ENCODE measurements at places on chromosomes 12 and 14. TPM values are rescaled to one million over a fixed set of nuclear protein-coding genes. Genes with fewer than 3 reads are reported as not detected.

DNA sequence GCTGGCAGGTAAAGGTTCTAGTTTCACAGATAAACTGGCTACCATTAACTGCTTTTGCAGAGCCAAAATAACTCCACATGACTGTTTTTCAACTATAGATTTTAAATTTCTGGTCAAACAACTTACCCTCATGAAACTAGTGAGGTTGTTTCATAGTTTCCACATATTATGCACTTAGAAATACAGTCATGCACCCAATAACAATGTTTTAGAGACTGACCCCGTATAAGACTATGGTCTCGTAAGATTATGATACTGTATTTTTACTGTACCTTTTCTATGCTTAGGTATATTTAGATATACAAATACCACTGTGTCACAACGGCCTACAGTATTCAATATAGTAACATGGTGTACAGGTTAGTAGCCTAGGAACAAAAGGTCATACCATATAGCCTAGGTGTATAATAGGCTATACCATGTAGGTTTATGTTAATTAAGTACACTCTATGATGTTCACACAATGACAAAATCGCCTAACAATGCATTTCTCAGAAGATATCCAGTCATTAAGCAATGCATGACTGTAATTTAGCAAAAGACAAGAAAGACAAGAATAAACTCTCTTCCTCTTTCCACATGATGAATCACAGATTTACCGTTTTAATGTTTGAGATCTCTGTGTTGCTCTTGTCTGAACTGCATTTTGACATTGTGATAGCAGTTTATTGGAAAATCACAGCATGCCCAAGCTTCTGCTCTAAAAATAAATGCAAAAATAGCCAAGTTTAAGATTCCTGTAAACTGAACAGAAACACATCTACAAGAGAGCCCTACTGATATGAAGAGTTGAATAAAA is 17.1 kb downstream of the DICER1 start:
- no peak for DNase-seq

The CACNA2D4 gene
- 0.22 TPM for polyA plus RNA-seq

- no peak for DNase-seq
Measured at GRCh38 chr12:131988054-131988796, 38.5 kb downstream of the EP400 start.

DNA sequence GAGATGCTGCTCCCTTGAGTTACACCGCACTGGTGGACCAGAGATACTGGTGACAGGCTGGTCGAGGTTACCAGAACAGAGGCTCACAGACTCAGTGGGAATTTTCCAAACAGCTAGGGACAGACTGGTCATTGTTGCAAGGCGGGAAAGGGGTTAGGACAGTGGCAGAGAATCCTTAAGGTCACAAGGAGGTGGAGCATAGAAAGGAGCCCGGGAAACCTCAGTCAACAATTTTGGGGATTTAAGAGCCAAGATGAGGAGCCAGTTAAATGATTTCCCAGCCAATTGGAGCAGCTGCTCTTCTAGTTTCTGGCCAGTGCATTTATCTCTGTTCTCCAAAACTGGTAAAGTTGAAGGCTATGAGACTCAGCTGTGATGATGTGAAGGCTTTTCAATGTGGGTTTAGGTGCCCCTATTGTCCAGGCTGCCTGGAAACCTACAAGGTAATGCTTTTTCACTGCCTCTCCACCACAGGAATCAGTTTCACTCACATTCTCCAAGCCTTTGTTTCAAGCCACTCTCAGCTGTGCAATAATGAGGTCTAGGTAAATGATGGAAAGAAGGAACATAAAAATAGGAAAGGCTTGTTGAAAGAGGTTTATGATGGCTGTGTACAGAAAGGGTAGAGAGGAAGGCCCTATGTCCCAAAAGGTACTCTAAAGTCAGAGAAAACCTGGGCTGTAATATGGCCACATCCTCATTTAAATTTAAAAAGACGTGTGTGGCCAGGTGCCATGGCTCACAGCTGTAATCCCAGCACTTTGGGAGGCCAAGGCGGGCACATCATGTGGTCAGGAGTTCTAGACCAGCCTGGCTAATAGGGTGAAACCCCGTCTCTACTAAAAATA is 7.0 kb upstream of the TNS2 start:
- DNase-seq: no peak

DNA sequence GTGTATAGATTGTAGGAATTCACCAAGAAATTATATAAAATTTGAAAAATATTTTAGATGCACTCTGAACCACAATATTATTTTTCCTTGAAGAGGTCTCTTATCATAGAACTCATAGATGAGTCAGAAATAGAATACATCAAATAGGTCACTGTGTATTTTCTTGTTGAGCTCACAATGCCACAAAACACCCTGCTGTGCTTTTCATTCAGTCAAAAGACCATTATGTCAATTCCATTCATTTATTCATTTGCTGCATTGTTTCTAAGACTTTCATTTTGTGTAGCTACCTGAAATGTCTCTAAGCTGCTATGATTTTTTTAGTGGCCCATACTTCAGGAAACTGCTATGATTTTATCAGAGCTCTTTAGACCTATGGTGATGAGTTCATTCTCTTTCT is 231.9 kb upstream of the AVPR1A start:
- no peak for DNase-seq

DNA sequence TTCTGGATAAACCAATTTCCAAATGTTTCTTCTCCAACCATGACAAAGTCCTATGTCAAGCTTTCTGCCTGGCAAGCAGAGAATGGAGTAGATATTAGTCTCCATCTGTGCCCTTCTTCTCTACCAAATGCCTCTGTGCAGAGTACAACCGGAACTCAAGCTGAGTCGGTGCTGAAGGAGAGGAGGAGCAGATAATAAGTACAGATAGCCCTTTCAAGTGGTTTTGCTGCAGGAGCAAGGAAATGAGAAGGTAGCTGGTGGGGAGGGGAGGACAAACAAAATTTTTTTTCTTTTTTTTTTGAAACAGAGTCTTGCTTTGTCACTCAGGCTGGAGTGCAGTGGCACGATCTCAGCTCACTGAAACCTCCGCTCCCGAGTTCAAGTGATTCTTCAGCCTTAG is 14.2 kb upstream of the HELB start:
- DNase-seq: no peak

DNA sequence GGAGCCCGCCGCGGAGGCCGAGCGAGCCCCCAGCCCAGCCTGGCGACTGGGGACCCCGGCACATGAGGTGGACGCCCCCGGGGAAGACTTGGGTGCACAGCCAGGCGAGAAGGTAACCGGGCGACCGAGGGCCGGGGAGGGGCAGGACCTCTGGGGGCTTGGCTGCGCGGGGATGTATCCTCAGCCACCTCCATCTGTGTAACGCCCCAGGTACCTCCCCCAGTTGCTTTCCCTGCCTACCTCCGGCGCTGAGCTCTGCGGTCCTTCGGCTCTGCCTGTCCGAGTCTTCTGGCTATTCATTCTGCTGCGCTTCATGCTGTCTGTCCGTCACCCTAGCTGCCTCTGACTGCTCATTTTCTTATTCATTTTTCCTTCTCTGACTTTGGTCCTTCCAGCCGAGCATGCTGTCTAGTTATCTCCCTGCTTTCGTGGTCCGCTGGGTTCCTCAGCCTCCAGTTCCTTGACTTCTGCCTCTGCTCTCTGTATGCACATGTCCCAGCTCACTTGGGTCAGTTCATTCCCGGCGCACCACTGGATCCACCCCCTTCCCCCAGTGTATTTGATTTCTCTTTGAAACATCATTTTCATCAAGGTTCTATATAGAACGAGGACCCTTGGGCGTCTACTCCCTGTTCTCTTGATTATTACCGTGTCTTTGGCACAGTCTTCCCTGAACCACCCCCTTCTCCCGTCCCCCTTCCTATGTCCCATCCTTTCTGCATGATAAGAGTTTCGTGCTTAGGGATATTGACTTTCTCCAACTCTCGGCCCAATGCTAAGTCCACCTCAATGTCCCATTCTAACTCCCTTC is 612 bp downstream of the PHC1 start:
- no peak for DNase-seq

DNA sequence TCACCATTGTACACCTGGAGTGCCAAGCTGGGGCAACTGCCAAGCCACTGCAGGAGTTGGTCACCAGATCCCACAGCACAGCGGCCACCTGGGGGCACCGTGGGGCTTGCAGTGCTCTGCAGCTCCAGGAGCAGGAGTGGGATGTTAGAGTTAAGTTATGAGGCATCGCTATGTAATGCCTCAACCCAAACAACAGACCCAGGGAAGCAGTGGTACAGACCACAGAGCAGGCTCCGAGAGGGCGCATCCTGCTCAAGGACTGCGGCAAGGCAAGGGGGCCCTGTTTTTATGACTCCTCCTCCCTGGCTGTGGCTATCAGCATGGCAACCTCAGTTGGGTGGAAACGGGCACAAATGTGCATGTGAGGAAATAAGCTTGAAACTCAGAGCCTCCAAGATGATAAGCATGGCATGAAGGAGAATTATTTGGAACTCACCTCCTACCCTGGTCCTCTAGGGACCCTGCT is 63.1 kb downstream of the ARL6IP4 start:
- peak; percentile 96 for DNase-seq

DNA sequence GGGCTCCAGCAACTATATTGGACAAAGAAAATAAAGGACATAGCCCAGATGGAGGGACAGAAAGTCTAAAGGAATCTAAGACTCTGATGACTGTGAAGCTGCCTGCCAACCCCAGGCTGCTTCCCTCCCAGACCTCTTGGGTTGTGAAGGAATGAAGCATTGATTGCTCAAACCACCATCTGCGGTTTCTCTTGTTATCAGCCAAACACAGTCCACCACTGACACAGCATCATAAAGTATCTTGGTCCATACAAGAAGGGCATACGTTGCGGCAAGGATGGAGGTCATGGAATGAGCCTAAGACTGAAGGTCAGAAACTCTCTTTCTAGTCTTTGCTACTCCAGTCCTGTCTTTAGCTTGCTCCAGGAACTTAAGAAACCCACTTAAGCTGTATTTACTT is 58.5 kb upstream of the PLXNC1 start:
- DNase-seq: no peak

The CHGA gene
- not detected for polyA plus RNA-seq

DNA sequence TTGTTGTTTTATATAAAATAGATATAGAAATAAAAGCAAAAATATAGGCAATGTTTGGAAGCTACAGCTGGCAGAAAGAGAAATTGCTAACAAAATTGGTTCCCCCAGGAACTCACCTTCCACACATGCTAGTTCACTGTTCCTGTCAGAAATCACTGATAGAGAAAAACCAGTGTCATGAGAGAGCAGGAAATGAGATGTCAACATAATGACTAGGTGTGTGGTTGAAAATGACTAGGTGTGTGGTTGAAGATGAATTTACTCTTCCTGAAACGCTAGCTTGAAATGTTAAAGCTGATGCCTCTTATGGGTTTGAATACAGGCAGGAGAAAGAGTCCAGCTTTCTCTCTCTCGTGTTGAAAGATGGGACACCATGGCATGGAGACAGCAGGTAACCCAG is 216.3 kb downstream of the C12orf42 start:
- no peak for DNase-seq

GRCh38 chr12:16604596-16605252 is 1.2 kb downstream of the LMO3 start:
- DNase-seq: no peak

GRCh38 chr14:78798757-78799156 is 628.6 kb downstream of the NRXN3 start:
- no peak for DNase-seq

- DNase-seq: no peak
Measured at GRCh38 chr14:56057767-56058166, 60.4 kb upstream of the PELI2 start.

- peak; percentile 24 for DNase-seq
Measured at GRCh38 chr14:51780006-51780692, 80.3 kb upstream of the GNG2 start.

DNA sequence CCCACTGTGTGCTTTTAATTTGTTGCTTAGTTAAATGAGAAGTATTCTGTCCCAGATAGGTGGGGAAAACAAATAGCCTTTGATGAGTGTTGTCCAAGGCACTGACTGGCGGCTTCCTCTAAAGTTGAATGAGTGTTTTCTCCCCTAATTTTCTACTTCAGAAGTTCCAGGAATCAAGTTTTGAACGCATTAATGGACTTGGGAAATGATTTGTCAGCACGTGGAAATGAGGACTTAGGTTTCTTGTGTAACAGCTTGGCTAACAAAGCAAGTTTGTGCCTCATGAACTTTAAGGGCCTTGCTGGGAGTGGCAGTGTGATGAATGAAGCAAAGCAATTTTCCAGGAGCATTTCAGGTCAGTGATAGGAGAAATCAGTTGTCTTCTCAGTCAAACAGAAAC is 56.9 kb downstream of the LIN52 start:
- DNase-seq: no peak

The NPFF gene
- not detected for polyA plus RNA-seq

The ZDHHC22 gene
- polyA plus RNA-seq: not detected

DNA sequence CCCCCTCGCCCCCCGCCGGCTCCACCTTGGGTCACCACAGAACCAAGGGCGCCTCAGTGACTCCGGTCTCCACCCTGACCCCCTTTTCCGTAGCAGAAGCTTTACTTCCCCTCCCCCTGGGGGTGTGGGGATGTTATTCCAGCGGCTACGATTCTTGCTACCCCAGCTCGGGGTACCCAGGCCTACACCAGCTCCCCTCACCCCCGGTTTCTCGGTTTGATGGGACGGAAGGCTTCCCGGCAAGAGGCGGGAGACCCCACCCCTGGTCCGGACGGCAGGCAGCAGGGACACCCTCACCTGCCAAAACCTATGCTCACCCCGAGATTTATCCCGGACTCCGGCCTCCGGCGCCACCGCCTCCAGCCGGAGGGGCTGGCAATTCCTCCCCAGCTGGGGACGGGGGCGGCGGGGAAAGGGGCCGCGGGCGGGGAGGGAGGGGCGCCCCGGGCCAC is 619 bp downstream of the RAB15 start:
- no peak for DNase-seq

DNA sequence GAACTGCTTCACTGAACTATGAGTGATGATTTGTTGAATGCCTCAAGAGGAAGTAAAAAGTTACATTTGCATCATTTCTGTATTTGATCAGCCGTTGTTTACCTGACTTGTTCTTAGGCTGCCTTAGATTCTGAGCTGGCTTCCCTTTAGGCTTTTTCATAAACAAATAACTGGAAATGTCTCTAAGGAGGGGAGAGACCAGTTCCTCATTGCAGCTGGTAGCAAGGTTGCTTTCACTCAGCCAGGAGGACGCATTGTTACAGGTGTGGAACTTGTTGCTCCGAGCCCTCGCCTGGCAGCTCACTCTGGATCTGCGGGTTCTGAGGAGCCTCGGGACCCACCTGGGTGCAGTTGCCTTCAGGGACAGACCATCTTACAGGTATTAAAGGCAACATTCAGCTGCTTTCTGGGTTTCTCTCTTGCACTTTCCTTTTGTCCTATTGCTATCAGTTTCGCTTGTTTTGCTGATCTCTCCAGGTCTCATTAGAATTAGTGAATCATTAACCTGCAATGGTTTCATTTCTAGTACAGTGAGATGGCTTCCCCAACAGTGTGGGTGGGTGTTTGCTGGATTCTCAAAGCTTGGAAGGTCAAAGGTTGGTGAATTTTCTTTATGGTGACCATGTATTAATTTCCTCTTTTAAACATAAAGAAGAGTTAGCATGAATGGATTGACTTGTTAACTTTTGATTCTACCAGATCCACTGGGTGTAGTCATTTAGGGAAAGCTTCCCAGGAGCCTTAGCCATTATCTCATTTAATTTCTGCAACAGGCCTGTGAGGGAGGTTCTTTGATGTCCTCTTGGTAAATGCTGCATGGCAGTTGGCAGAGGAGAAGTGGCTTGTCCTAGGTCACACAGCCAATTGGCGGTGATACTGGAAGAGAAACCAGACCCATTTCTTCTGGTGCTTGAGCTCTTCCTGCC is at the start of gene PLEKHG7:
Gene PLEKHG7, plus strand, starts transcription at position 236 of the 926 bp plus-strand sequence. CDS start 3,643 bp downstream, outside the sequence.
- no peak for DNase-seq

Measured in AG04450 (cell line).